ENCODE measurements at places on chromosomes 5 and 9.

- DNase-seq = no peak
Observed at GRCh38 chr5:89498699-89499098, 615.7 kb upstream of the MEF2C start.

GRCh38 chr9:38333047-38333446 is 59.5 kb upstream of the ALDH1B1 start:
- no peak for DNase-seq

- no peak for DNase-seq
Observed at GRCh38 chr5:4418084-4418483, 722.0 kb upstream of the ADAMTS16 start.

DNA sequence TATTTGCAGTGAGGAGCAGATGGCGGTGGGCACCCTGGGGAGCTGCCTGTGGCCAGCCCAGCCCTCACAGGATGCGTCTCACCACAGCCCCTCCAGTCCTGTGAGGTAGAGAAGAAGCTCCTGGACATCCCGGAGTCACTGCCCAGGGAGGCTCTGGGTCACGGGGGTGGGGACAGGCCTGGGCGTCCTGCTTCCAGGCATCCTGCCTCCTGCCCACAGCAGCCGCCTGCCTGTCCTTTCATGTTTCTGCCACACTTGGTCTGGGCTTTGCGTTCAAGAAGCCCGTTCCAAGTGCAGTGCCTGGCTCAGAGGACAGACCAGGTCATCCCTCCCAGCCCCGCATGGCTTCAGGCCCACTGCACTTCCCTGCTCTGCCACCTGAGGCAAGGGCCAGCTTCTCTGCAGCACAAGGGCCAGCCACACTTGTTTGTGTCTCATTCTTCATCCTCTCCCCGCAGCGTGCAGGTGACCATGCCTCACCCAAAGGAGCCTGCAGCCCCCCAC is 38.2 kb downstream of the ZDHHC11B start:
- DNase-seq = peak; percentile 58

GRCh38 chr5:2001300-2001699 is 118.6 kb upstream of the IRX4 start:
- no peak for DNase-seq

- no peak for DNase-seq
Observed at GRCh38 chr9:135403733-135404450, 75.7 kb upstream of the PPP1R26 start.

DNA sequence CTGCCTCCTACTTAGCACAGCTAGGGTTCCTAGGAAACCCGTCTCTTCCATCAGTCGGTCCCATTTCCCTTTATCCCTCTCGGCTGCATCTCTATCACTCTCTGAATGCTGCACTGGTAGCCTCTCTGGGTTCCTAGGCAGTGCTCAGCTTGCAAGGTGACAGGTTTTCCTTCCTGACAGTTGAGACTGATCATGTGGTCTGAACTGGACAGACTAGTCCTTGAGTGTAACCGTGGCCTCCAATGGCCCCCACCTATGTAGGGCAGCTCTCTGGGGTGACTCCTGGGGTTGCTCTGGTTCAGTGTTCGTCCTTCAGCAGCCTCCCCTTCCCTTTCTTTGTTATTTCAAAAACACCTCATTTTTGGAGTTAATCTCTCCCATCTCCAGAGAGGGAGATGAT is 3.8 kb downstream of the TMEM8B start:
- no peak for DNase-seq

DNA sequence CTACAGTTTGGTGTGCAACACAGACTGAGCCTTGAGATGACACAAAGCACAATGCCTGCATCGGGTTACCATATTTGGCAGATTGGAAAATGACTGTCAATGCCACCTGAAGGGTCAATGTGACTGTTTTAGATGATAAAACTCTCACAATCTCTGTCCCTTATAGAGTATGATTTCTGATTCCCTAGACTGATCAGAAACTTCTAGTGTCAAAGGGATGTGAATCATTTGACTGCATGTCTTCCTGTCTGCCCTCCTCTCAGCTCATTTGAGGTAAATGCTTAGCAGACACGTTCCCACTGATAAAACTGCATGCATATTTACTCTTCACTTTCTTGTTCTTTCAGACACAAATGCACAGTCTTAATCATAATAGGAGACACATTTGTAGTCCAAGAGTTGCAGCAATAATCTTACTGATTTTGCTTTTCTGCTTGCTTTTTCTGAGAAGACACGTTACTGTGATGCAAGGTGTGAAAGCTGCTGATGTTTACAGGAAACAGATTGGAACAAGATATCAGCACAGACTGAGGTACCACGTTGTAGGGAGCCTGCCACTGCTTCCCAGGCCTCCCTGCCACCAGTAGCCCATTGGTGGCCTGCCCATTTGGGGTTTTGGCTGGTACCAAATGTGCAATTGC is 77.8 kb downstream of the GCNT4 start:
- DNase-seq = no peak

DNA sequence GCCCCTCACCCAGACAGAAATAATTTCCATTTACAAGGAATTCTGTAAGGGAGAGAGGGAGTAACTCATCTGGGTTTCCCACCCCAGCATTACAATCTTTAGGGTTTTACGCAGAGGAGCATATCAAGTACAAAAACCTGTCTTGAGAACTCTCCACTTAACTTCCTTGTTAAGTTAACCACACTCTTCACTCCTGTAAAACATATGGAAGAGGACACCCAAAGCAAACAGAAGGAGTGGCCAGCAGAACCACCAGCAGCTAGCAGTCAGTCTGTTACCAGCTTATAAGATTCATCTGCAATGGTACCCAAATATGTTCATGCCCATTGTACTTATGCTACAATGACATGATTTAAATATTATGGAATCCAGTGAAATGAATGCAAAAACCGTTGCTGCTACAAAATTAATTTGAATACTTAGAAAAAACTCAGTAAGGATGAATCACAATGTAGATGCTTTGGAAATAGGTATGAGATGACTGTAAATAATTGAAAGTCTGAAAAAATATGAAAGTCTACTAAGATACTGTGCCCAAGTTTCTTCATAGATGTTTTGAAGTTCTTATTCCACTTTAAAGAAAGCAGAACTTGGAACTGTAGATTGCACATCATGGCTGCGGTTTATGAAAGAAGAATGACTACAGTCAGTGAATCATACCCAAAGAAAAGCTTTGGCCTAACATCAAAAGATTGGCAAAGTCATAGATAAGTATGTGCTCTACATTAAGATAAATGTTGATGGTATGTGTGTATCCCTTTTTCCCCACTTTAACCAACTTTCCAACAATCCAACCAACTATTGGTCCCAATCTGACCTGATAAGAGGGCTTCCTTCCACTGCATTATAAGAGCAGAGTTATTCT is 233.6 kb downstream of the ACTL7B start:
- DNase-seq = no peak

- DNase-seq = no peak
Observed at GRCh38 chr9:8356406-8356805, 556.8 kb upstream of the DMAC1 start.

- no peak for DNase-seq
Observed at GRCh38 chr5:62340392-62340791, 34.4 kb downstream of the KIF2A start.

- DNase-seq = no peak
Observed at GRCh38 chr5:59275170-59275509, 618.4 kb downstream of the PDE4D start.

DNA sequence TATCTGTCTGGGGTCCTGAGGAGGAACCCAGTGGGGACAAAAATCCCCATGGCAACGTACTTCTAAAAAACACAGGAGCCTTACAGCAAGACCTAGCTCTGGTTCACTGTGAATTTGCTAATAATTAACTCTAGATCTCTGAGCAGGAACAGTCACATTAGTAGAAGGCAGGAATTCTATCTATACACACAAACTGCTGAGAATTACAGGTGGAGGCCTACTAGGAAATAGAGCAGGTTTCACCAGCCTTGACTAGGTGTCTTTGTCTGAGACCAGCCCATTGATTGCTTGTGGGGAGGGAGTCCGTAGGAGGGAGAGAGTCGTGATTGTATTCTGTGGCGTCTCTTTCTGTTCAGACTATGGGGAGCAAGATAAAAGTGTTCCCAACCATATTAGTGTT is 44.8 kb downstream of the PRLR start:
- DNase-seq = no peak

- DNase-seq = no peak
Observed at GRCh38 chr5:2135354-2135753, 252.6 kb upstream of the IRX4 start.

- DNase-seq = no peak
Observed at GRCh38 chr5:177552839-177553455, 1.4 kb downstream of the FAM193B start.

DNA sequence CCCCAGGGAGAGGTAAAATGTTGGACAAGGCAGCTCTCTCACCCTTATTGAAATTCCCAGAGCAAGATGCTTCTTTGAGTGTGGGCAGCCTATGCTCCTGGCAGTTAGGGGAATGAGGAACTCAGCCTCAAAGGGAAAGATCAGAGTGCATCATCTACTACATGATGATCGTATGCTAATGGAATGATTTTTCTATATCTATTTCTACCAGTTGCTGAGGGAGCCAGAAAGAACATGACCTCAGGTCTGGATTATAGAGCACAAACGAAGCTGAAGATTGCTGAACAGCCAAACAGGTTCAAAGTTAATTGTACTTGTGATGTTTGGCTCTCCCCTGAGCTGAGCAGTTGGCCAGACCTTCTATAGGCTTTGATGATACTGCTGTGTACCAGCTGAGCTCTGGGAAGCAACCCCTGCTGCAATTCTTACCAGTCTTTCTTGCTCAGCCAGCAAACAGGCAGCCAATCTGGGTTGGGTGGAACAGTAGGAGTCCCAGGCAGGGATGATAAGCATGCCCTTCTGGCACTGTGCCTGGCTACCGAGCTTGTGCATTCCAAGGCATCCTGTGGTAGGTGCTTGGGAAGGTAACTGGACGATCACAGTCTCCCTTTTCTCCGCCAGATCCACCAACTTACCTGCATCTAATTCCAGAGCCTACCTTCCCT is 10.3 kb upstream of the FBXL7 start:
- DNase-seq = no peak

DNA sequence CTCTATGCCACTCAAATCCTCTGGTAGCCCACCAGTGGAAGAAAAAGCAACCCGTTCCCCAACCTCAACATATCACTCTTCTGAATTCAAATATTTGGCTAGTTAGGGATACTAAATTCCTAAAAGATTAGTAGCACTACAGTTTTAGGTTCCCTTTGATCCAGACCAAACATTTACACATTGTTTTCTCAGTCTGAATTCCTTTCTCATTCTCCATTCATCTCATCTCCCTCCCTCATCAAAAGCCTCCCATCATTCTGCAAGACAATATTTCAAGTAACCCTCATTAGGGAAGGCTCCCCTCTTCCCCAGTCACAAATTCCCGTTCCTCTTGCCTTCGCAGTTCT is 26.3 kb downstream of the ADAM19 start:
- DNase-seq = no peak

DNA sequence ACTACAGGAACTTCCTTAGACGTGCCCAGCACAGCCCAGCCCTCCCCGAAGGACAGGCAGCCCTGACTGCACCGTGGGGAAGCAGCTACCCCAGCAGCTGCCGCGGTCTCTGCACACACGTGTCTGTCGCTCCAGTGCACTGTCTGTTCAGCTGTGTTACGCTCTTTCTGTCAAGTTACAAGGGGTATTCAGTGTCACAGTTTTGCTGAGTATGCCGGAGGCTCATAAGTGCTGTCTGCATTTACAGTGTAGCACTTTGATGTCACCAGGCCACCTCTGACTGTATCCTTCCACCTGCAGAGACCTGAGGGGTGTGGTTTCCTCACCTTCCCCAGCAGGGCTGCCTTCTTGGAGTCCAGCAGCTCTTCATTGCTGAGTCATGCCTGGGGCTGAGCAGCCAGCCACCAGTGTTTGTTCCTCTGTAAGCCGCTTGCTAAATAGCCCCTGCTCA is 126.8 kb downstream of the EHMT1 start:
- DNase-seq = no peak

GRCh38 chr5:124883681-124884080 is 137.2 kb upstream of the ZNF608 start:
- no peak for DNase-seq

GRCh38 chr5:151647320-151647861 is 39.3 kb downstream of the SPARC start:
- no peak for DNase-seq

DNA sequence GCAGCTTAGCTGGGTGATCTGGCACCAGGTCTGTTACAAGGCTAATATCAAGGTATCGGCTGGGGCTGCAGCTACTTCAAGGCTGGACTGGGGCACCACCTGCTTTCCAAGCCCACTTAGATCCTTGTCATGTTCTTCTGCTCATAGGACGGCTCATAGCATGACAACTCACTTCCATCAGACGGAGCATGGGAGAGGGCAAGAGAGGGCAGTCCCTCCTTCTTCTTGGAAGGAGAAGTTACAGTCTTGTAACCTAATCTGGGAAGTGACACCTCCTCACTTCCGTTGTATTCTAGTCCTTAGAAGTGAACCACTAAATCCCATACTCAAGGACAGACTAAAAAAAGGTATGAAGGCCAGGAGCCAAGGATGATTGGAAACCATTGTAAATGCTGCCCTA is 258.2 kb downstream of the MAST4 start:
- DNase-seq = no peak

- DNase-seq = no peak
Observed at GRCh38 chr5:122534829-122535228, 222.8 kb downstream of the SNCAIP start.

- DNase-seq = no peak
Observed at GRCh38 chr9:135356796-135357195, 122.8 kb upstream of the PPP1R26 start.

DNA sequence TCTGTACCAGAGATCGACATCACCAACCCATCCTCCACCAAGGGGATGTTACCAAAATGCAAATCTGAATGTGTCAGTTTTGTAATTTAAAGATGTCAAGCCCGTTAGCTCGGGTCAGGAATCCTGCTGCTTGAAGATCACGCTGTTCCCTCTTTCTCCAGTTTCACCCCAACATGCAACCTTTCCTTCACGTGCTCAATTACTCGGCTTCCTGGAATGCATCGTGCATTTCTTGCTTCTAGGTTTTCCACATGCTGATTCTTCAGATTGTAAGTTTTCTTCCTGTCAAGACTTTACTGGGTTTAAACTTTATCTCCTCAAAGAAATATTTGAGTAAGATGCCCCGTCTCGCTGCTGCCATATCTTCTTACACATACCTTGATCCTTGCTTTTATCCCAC is 209.5 kb upstream of the SNX2 start:
- no peak for DNase-seq

DNA sequence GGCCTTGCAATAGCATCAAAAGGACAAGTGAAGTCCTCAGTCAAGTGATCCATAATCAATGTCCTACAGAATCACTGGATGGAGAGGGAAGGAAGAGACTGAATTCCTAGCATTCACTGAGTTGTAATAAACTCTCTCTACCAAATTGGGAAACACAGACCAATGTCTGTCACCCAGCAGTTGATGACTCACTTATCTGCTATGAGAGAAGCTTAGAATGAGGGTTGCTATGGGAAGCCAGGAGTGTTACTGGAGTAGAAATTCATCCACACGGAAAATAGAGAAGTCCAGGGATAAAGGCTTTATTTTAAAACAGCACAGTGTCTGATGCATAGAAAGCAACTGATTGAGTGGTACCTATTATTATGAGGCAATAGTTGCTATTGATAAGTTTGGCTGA is 407.4 kb downstream of the BRINP1 start:
- DNase-seq = no peak

- DNase-seq = no peak
Observed at GRCh38 chr9:113886466-113886865, 10.4 kb downstream of the ZNF618 start.

GRCh38 chr5:158471535-158471924 is 612.6 kb upstream of the CLINT1 start:
- no peak for DNase-seq
